ENCODE measurements at places on chromosomes 7 and 10.

DNA sequence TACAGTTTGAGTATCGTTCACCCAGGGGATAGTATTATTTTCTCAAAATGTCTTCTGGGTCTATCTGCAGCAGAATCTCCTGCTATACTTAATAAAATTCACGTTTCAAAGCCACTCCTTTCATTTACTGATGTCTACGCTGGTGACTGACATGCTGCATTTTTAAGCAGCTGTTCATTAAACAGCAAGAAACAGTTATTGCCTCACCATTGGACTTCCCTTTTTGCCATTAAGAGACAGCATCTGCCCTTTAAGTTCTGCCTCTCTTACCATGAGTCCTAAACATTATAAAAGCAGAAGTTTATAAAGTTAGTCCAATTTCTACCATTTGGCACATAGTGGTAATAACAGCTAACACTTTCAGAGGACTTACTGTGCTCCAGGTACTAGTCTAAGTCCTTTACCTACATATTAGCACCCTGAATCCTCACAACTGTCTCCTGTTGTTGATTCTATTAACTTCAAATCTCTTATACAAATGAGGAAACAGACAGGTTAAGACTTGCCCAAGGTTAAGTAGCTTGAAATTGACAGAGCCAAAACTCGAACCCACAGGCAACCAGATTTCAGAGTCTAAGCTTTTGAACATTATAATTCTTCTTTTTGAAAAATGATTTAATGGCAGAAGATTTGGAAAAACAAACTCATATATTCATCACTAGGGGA is 169.5 kb downstream of the SNX13 start:
- no peak for DNase-seq

GRCh38 chr7:95999481-95999880 is 227.1 kb downstream of the DYNC1I1 start:
- no peak for DNase-seq

- DNase-seq, result no peak
These were observed 438.2 kb downstream of the PAXIP1 start for GRCh38 chr7:154564676-154565075.

- no peak for DNase-seq
These were observed 222.0 kb upstream of the ZMIZ1 start for GRCh38 chr10:78846760-78847159.

GRCh38 chr7:97020996-97021746 is 3.5 kb downstream of the DLX5 start:
- no peak for DNase-seq

GRCh38 chr7:71457021-71457420 is 325.1 kb downstream of the GALNT17 start:
- DNase-seq, result no peak
